ENCODE measurements at places on chromosomes 7 and 10. TPM values are rescaled to one million over a fixed set of nuclear protein-coding genes. Genes with fewer than 3 reads are reported as not detected.

The KIF11 gene
- 2.4 TPM for total RNA-seq

DNA sequence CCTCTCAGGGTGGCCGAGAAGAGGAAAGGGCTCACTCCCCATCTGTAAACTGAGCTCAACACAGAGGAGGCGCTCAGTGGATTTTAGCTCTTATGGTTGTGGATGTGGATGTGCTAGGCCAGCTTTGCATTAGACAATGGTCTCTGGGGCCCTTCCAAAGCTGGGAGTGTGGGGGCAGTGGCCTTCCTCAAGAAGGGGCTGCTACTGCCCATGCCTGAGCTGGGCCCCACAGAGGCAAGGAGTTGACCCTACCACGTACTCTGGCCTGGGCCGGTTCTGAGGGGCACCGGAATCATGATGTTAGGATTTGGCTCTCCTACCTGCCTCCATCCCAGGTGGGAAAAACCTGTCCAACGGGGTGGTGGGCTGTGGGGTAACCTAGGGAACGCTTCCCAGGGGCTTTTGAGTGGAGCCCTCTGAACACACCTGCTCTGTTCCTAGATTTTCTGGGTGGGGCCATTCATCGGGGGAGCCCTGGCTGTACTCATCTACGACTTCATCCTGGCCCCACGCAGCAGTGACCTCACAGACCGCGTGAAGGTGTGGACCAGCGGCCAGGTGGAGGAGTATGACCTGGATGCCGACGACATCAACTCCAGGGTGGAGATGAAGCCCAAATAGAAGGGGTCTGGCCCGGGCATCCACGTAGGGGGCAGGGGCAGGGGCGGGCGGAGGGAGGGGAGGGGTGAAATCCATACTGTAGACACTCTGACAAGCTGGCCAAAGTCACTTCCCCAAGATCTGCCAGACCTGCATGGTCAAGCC is 11.5 kb downstream of the AQP1 start:
- H3K4me1 ChIP-seq: no peaks in the 10 kb centered on the region
- no peaks in the 10 kb centered on the region for H3K36me3 ChIP-seq
- no peak overlapping the region for H3K27ac ChIP-seq
- no peaks in the 10 kb centered on the region for H3K27me3 ChIP-seq

The RPP30 gene
- 22.6 TPM for total RNA-seq

DNA sequence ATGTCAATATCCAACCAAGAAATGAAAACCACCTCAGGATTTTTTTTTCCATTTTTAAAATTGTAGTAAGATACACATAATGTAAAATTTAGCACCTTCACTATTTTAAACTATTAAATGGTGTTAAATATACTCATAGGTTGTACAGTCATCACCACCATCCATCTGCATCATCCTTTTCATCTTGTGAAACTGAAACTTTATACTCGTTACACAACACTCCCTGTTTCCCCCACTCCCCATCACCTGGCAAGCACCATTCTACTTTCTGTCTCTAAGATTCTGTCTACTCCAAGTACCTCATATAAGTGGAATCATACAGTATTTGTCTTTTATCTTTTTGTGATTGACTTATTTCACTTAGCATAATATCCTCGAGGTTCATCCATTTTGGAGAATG is 335.2 kb upstream of the NPSR1 start:
- no peak overlapping the region for H3K4me3 ChIP-seq
- H3K27me3 ChIP-seq: no peaks in the 10 kb centered on the region
- no peak overlapping the region for H3K27ac ChIP-seq
- H3K36me3 ChIP-seq: no peaks in the 10 kb centered on the region
- peaks cover 4% of the 10 kb centered on the region for H3K4me1 ChIP-seq

The LIPJ gene
- total RNA-seq: not detected

The SAP25 gene
- 46.4 TPM for total RNA-seq
